ENCODE measurements at places on chromosomes 11 and 22. TPM values are rescaled to one million over a fixed set of nuclear protein-coding genes. Genes with fewer than 3 reads are reported as not detected.

DNA sequence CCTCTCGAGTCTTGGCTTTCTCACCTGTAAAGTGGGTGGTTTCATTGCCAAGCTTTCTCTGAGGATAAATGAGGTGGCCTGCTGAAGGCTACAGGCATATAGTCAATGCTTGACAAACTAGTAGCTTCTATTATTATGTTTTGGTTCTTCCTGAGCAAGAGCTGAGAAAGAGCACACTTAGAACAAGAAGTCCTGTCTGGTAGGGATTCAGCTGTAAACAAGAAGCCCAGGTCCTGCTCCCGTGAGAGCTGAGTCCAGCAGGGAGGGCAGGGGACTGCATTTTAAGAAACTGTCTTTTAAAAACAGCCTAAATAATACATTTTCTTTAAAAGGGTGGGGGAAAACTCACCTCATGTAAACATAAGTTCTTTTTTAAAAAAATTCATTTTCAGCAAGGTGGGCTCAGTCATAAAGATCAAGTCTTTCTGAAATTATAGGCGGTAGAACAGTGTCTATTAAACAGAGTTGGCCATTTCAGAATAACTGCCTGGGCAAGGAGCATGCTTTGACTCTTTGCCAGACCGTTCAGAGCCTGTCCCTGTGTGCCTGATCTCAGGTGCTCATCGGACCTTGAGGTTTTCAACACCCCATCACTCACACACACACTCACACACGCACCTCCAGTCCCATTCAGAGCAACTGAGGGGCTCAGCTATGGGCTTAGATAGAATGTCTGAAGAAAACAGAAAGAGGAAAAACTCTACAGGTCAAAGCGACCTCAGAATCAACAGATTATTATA is 29.2 kb upstream of the MYO18B start:
- DNase-seq = no peak

GRCh38 chr22:48729499-48730171 is 1098.0 kb downstream of the BRD1 start:
- no peak for DNase-seq

DNA sequence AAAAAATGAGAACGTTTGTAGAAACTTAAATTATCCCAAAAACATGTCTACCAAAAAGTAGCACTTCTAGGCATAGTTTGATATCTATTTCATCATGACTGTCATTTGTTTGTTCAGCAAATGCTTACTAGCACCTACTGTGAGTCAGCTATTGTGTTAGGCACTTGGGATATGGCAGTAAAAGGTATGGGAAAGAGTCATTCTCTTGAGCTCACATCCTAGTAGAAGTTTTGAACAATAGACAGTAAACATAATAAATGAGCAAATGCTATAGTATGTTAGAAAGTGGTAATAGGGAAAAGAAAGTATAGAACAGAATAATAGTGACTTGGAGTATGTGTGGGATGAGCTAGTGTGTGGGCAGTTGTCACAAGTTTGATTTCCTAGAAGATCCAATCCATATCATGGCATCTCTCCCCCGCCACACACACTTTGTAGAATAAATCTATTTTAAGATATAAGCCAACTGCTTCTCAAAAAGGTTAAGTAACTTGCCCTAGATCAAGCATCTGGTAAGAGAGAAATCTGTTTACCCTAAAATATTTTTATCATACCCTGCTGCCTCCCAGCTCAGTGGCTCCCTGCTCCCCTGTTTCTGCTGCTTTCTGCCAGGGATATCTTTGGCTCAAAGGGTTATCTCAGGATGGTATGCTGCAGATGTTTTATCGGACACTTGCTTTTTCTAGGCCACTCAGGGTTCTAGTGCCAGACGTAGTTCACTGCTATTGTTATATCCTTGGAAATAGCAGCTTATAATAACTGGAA is 129.7 kb downstream of the NCAM1 start:
- peak; percentile 23 for DNase-seq

GRCh38 chr11:126978165-126978564 is 22.4 kb downstream of the KIRREL3 start:
- no peak for DNase-seq

Gene PLAAT5
- total RNA-seq = not detected
